ENCODE measurements at places on chromosomes 2 and 18.

DNA sequence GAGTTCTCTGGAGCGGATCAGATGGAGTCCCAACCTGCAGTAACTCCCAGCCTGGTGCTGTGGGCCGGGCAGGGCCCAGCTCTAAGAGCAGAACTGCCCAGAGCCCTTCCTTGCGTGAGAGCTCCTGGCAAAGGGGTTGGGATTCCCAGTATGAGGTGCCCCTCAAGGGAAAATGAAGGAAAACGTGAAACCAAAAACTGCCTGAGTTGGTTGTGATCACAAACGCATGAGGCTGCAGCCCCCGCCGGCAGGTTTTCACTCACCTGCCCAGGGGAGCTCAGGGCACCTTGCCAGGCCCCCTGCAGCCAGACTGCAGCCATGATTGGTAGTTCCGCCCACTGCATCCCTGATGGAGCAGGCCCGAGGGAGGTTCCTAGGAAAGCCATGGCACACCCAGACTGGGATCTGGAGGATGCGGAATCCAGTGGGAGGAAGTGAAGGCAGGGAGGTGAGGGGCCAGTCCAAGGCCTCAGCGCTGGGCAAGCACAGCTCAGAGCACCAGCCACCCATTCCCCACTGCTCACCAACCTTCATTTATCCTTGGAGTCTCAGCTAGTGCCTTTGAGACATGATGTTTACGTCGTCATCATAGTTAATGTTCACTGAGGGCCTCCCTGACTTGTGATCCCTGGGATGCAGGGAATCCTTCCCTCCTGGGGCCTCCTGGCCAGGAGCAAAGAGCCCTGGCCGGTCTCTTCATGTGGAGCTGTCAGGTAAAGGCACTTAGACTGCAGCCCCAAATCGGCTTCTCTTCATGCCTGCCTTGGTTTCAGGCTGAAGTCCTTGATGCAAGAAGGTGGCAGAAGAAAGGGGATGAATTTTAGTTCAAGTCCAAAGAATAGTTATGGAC, 103.2 kb downstream of the INHBB start:
- no peak for DNase-seq

DNA sequence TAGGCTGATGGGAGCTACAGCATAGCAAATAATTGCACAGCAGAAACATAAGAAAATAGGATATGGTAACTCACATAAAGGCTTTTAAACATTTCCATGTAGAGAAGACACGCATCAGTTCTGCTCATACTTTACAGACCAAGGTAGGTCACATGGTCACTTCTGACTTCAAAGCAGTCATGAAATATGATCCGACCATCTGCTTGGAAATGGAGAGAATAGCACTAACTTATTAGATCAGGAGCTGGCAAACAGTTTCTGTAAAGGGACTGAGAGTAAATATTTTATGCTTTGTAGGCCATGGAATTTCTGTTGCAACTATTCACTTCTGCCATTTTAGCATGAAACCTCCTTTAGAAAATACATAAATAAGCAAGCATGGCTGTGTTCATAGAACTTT, 936.6 kb upstream of the FANCL start:
- DNase-seq: no peak

GRCh38 chr2:38907242-38907641, 17.6 kb downstream of the ARHGEF33 start:
- no peak for DNase-seq

- DNase-seq: no peak
Observed at GRCh38 chr2:76633276-76633921, 888.8 kb downstream of the LRRTM4 start.

GRCh38 chr2:191311-192190, 72.3 kb downstream of the SH3YL1 start:
- no peak for DNase-seq

GRCh38 chr2:223980803-223981202, 23.5 kb downstream of the MRPL44 start:
- no peak for DNase-seq

GRCh38 chr2:184463102-184463865, 135.0 kb upstream of the ZNF804A start:
- no peak for DNase-seq

DNA sequence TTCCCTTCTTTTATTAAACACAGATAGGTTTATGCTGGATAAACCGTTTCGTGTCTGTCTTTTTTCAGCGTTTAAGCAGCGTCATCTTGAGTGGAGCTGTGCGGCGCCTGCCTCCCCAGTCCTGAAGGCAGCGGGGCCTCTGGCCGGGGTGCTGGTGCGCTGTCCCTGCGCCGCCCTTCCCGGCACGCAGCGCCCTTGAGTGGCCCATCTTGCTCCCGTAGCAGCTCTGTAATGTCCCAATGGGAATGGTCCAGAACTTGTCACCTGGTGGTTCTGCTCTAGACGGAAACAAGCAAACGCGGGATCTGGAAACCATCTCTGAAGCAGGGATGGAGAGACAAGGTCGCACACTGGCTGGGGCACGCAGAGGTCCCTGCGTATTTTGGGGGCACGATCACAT, 24.5 kb downstream of the PRELID3A start:
- no peak for DNase-seq

DNA sequence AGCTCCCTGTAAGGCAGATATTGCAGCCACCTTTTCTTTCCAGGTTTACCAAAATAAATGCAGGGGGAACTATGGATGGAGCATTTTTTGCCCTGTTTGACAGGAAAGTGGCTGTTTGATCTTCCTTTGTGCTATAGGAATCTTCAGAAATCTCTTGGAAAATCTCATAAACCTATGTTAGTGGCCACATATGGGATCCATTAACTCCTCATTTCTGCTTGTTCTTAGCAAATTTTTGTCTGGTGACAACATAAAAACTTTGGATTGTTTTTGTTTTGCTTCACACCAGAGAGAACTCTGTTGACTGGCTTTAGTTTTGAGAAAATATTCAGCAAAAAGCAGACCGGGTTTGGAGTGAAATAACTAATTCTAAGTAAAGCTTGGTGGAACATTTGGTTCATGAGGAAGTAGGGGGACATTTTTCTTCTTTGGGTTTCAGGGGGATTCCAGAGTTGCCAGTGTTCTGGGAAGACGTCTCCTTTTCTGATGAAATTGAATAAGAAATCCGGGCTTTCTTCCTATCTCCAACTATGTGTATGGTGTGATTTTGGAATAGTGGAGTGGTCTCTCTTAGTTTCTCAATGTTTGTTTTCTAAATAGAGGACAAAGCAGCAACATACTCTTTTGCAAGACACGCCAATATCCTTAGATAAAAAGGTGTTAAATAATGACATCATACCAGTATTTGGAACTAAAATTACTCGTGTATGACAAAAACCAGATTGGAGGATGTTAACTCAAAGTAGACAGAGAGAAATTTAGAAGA, 174.4 kb downstream of the ICOS start:
- DNase-seq: no peak

DNA sequence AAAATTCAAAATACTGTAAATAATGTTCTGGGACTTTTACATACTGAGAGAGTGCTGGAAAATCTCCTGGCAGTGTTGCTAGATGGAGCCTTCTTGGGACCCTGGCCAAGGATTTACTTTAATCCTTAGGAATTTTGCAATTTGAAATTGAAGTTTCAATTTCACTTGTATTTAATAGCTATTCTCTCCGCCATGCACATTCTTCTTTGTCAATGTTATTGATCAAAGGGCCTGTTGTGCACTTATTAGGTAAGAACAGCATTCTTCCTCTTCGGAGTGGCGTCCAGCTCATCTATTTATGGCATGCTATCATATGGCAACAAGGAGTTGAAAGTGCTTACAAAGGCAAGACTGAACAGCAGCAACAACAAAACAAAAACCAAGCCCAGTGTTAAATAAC, 40.1 kb upstream of the SOS1 start:
- DNase-seq: no peak

Measured in stimulated activated CD4-positive, alpha-beta T cell treated with anti-CD3 and anti-CD28 coated beads, Interleukin-4, amount 100 ng/mL, for 4 hours (primary cell).